WERI-Rb-1 (cell line): ENCODE measurements at places on chromosomes 2 and 18.

GRCh38 chr2:54709336-54709809, 14.1 kb upstream of the EML6 start:
- DNase-seq = no peak

GRCh38 chr2:62304429-62305417, 108.8 kb downstream of the B3GNT2 start:
- peak; percentile 62 for DNase-seq

- DNase-seq = no peak
These were observed 154.5 kb upstream of the RBMS1 start for GRCh38 chr2:160647967-160648685.

- no peak for DNase-seq
These were observed 29.3 kb upstream of the MFSD6 start for GRCh38 chr2:190378880-190379237.

DNA sequence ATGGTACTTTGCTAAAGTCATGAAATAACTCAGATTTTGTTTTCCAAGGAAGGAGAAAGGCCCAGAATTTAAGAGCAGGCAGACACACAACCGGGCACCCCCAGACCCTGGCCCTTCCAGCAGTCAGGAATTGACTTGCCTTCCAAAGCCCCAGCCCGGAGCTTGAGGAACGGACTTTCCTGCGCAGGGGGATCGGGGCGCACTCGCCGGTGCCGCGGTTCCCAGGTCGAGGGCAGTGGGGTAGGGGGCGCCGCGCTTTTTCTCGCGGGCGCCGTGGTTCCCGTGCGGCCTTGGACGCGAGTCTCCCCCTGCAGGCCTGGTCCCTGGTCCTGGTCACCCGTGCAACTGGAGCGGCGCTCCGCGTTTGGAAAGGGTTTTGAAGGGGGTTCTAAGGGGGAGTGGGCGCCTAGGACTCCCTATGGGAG, 1.2 kb downstream of the ZNF236 start:
- DNase-seq = no peak

DNA sequence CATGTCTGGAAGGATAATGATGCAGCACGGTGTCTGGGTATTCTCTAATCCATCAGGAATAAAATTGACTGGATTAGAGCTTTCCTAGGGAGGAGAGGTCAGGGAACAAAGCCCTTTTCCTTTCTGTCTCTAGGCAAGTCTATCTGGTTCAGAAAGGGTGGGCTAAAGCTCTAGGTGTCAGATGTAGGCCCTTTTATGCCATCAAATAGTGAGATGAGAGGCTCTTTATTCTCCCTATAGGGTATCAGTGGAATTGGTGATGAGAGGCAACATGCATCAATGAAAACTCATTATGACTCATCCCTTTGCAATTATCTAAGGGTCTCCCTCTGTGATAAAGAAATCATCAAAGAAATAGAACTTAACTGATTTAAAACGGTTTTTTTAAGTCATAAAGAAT, 328.0 kb upstream of the CRIM1 start:
- DNase-seq = no peak

GRCh38 chr2:88011011-88011410, 5.3 kb downstream of the RNU2-63P start:
- no peak for DNase-seq
